ENCODE measurements at places on chromosomes 7 and 10.

- no peak for DNase-seq
Observed at GRCh38 chr7:157793087-157793353, 456.2 kb downstream of the DNAJB6 start.

- no peak for DNase-seq
Observed at GRCh38 chr10:91046869-91047268, 126.0 kb upstream of the ANKRD1 start.

- no peak for DNase-seq
Observed at GRCh38 chr7:155882596-155882995, 70.3 kb upstream of the SHH start.

DNA sequence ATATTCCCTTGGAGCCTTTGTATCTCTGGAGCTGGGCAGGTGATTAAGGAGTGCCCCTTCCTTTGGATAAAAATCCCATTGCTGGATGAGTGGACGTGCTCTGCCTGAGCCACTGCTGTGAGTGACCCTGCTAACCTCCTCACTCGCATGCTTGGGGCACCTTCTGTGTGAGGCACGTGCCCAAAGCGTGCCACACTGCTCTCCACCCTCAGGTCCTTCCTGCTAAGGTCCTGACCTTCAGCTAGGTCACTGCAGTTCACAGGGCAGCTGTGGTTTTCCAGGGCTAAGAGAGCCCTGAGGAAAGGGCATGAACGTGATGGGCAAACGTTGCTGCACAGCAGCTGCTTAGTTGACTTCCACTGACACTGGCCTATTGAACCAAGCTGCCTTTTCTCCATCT is 204.4 kb upstream of the COBL start:
- no peak for DNase-seq

DNA sequence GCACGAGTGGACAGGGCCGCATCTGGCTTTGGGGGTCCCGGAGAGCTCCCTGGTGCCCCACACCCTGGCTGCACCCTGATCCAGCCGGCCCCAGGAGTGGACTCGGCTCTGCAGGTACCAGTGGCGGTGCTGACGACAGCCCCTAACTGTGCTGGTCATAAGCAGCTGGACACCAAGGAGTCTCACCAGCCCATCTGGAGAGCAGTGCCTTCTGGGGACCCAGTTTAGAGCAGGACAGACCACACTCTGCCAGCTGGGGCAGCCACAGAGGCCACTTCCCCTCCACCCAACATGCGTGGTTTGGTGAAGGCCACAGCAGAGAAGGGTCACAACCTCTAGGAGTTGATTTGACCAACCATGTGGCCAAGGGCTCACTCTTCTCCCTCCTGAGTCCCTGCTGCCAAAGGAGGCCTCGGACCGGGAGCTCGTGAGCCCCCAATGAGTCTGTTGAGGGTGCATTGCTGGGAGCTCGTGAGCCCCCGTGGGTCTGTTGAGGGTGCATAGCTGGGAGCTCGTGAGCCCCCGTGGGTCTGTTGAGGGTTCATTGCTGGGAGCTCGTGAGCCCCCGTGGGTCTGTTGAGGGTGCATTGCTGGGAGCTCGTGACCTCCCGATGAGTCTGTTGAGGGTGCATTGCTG is 16.0 kb upstream of the INPP5A start:
- no peak for DNase-seq

GRCh38 chr7:41916450-41916927 is 213.6 kb upstream of the INHBA start:
- DNase-seq = no peak

DNA sequence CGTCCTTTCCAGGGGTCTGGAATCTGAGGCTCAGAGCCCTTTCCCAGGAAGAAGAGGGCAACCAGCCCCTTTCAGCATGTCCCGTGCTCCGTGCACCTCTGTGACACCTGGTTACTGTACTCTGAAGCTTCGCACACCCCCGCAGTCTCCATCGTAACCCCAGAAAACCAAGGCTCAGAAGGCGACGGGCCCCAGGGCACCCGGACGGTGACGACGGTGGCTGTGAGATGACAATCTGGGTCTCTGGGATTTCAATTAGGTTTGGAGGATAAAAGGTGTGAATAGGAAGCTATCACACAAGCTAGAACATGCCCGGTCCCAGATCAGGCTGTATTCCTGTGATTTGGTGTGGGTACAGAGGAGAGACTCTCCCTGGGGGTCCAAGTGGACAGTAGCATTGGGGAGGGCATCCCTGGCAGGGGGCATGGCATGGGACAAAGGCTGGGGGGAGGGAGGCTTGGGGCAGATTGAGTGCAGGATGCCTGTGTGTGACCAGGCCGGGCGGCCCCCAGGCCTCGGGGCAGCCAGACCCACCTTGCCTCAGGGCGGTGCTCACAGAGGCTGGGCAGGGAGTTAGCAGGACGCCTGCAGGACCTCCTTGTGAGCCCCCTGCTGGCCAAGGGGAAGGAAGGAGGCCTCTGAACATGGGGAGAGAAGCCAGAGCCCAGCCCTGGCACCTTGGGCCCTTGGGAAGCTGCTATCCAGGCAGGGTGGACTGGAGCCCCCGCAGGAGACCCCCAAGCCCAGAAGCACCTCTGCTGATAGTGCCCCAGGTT is 23.4 kb upstream of the PSMG3 start:
- DNase-seq = no peak

- DNase-seq = no peak
Observed at GRCh38 chr10:101773923-101774588, 1.9 kb downstream of the FGF8 start.

DNA sequence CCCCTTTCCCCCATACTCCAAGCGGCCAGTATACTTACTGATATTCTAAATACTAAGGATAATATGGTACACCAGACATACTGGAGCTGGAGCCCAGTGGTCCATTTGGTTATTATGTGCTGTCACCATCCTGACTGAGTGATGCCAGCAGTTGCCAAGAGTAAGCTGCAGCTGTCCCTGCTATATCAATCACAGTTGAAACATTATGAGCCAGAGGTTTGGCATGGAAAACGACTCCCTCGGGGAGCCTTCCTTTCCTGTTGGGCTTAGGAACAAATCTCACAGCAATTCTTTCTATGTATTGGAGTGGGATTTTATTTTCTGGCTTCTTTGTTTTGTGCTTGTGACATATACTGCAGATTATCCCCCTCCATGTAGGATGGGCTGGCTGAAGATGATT is 32.6 kb downstream of the STRIP2 start:
- no peak for DNase-seq
